Glutamatergic neuron (in vitro differentiated cells): ENCODE measurements at places on chromosomes 7 and 10. TPM values are rescaled to one million over a fixed set of nuclear protein-coding genes. Genes with fewer than 3 reads are reported as not detected.

- DNase-seq: peak; percentile 64
Measured at GRCh38 chr10:119139464-119140067, 25.9 kb downstream of the SFXN4 start.

DNA sequence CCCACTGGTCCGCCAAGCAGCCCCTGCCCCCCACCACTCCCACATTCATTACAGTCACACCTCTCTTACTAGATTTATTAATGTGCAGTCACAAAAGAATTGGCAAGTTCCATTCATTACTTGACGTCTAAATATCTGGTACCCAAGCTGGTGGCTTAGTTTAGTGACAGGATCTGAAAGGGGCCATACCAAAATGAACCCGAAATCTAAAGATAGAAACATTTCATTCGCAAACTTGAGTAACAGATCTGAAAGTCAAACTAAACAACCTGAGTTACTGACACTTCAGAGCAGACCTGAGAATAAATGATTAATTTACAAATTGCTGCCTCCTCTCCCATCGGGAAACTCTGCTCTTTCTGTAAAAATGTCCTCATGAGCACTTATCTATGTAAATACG lies 53.4 kb downstream of the TNS3 start:
- no peak for DNase-seq

DNA sequence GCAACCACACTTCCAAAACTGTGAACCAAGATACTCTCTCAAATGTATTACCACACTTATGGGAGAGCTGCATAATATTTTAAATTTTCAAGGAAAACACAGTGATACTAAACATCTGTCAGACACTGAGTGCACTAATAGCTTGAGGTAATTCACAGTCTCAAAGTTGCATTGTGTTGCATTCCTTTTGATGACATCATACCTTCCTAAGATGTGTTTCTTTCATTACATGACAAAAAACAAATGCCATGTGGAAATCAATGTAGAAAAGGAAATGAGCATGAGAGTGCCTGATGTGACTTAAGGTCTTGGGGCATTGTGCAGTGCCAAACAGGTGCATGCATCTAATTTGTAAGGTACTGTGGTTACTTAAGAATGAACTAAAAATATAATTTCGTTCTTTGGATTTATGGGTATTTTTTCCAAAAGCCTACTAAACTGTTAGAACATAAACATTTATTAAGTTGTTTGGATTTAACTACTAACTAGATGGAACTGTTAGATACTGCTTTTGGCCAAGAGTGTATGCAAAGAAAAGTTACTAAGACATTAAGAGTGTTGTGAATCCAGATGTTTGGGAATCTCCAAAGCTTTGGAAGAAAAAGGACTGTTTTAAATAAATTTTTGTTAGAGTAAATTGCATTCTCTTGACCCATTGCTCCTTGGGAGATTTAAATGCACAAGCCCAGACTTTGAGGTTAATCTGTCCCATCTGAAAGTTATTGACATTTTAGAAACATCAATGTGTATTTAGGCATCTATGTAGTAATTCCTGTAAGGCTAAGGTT lies 496.2 kb upstream of the SEMA3D start:
- DNase-seq: no peak

DNA sequence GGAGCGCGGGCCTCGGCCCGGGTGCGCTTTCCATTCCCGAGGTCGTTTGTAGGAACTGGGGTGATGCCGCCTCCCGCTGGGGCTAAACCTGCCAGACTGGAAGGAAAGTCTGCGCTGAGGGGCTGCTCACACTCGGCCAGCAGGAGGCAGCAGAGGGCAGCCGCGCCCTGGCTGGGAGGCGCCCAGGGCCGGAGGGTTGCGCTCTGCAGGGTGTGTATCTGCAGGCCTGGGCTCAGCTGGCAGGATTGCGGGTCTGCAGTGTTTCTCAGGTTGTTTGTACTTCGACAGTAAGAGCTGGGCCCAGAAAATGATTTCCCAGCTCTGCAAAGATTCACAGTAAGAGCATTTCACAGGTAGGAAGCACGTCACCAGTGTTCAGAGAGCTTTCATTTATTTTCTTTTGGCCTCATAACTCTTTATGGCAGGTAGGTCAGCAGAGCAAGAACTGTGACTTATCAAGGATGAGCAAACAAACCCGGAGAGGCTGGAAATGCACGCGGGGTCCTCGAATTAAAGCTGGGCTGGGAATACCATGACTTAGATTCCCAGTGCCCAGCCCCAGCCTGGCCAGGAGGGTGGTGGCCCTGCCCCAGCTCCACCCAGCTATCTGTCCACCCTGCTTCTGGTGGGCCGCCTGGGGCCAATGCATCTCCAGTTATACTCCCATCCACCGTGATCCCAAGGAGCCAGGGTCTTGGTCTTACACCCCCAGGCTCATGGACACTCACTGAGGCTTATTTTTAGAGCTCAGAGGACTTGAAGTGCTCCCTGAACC lies 15.2 kb upstream of the PPP2R2D start:
- DNase-seq: peak; percentile 92

DNA sequence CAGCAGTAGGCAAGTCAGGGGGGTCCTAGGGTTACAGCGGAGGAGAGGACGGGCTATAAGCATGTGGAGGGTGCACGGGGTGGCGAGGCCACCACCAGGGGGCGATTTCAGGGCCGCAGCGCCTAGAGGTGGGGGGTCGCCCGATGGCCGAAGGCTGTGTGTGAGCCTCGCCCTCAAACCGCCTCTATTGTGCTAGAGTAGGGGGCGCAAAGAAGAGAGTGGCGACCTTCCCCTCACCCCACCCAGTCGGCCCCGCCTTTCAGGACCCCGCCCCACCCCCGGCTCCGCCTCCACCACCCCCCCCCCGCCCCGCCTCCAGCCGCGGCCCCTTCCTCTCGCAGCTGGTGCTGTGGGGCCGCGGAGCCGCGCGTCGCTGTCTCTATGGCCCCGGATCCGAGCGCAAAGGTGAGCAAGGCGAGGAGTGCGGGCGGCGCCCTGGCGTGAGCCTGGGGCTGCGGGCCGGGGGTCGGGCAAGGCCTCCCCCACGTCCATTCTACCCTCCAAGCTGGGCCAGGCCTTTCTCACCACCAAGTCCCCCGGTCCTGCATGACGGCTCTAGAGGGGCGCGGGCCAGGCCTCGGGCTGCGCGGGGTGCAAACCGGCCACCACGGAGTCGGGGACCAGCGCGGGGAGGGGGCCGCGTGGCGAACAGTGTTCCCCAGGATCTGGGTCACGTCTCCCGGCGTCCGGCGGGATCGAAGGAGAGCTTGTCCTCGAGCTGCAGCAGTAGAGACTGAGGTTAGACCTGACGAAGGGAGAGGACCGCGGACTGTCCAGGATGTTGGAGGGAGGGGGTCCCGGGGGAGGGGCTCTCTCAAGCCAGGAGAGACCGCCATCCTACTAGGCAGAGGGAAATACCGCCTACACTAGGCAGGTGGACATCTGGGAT lies at the start of gene SEMA4G:
TSS of gene SEMA4G (plus strand) at position 318 of the 889 bp plus-strand sequence. CDS start 3,409 bp downstream, outside the sequence.
- DNase-seq: peak; percentile 86

ABCC2 gene
- 0.39 TPM for total RNA-seq

DNA sequence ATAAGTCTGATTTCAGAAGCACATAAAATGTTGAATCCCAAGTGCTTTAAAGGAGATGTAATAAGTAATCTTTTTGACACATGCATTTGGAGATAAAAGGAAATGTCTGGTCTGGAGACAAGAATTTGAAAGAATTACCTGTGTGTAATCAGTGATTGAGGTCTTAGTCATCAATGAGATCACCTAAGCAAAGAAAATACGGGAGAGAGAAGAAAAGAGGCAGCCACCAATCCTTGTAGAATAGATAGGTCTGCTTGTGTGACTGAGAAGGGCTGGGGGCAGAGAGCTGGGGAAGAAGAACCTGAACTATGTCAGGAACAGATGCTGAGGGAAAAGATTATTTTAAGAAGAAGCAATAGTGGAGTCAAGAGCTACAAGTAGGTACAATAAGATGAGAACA lies 49.3 kb upstream of the ITPRID1 start:
- DNase-seq: no peak

DNA sequence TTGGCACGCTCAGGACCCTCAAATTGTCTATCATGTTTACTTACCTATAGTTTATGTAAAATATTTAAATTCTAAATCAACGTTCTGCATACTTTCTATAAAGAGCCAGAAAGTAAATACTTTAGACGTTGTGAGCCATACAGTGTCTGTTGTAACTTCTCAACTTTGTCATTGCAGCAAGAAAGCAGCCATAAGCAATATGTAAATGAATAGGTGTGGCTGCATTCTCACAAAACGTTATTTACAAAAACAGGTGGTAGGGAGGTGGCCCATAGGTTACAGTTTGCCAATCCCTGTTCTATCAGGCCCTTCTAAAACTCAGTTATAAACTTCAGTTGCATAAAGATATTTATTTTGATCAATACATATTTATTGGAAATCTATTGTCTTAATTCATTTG lies 12.1 kb upstream of the NPY start:
- DNase-seq: no peak

- no peak for DNase-seq
Measured at GRCh38 chr10:116083226-116083762, 189.7 kb downstream of the GFRA1 start.

GHRHR gene
- not detected for total RNA-seq

DNA sequence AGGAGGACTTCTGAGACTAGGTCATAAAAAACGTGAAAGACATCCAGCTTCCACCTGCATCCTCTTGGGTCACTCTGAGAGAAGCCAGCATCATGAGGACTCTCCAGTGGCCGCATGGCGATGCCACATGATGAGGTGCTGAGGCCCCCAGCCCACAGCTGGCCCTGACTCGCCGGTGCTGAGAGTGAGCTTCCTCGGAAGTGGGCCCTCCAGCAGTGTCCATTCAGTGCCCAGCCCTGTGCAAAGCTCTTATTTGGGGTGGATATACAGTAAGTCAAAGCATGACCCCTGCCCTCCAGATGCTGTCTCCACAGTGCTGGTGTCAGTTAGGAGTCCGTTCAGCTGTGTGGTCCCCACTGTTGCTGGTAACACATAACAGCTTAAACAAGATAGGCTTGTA lies 93.6 kb upstream of the CHST15 start:
- DNase-seq: no peak

PRXL2A gene
- total RNA-seq: 164 TPM

DNA sequence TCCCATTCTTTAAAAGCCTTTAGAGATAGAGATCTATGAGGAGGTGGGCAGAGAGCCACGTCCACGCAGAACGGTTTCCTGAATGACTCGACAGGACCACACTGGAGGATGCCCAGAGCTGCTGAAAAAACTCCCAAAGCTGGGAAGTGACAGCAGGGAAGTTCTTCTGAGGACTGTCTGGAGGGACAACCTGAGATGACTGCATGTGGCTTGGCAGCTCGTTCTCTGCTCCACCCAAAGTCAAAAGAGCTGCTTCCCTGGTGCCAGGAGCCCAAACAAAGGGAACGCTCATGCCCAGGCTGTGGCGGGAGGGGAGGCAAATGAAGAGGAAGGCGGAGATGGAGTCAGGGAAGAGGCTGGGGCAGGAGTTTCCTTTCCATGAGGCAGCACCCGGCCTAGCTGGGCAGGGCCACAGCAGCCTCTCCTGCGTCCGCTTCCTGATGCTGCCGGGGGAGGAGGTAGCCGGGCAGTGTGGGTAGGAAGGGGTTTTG lies 95.4 kb downstream of the CCDC3 start:
- no peak for DNase-seq
